Common myeloid progenitor, CD34-positive (primary cell): ENCODE measurements at places on chromosomes 5 and 9.

- H3K27ac ChIP-seq: no peak overlapping the region
- H3K4me1 ChIP-seq: no peaks in the 10 kb centered on the region
Observed at GRCh38 chr5:151298063-151298855, 5.3 kb downstream of the SLC36A3 start.

DNA sequence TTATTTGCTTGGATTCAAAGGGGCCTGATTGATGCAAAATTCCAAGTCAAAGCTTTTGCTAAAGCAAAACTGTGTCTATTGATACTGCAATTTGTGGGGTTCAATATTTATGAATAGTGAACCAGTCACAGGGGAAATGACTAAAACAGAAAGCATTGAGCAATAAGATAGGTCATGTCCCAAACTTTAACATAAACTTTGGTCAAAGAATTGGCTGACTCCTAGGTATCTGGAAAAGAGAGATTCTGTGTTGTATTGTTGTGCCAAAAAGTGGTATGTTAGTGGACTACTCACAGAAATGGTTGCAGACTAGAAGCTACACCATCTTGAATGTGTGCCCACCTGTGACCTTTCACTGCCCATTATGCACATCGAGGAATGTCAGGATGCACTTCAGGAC is 585.5 kb upstream of the RGMB start:
- no peak for DNase-seq
- no peak overlapping the region for H3K27ac ChIP-seq
- no peaks in the 10 kb centered on the region for H3K27me3 ChIP-seq

- H3K4me1 ChIP-seq: no peaks in the 10 kb centered on the region
- H3K4me3 ChIP-seq: no peak overlapping the region
- H3K27ac ChIP-seq: no peak overlapping the region
- DNase-seq: no peak
- no peaks in the 10 kb centered on the region for H3K27me3 ChIP-seq
- H3K36me3 ChIP-seq: no peaks in the 10 kb centered on the region
Observed at GRCh38 chr9:38295764-38296163, 96.7 kb upstream of the ALDH1B1 start.

- H3K27ac ChIP-seq: no peak overlapping the region
- no peaks in the 10 kb centered on the region for H3K4me1 ChIP-seq
- no peaks in the 10 kb centered on the region for H3K27me3 ChIP-seq
- no peak for DNase-seq
- H3K36me3 ChIP-seq: no peaks in the 10 kb centered on the region
Observed at GRCh38 chr5:6195711-6196358, 182.5 kb downstream of the MED10 start.

DNA sequence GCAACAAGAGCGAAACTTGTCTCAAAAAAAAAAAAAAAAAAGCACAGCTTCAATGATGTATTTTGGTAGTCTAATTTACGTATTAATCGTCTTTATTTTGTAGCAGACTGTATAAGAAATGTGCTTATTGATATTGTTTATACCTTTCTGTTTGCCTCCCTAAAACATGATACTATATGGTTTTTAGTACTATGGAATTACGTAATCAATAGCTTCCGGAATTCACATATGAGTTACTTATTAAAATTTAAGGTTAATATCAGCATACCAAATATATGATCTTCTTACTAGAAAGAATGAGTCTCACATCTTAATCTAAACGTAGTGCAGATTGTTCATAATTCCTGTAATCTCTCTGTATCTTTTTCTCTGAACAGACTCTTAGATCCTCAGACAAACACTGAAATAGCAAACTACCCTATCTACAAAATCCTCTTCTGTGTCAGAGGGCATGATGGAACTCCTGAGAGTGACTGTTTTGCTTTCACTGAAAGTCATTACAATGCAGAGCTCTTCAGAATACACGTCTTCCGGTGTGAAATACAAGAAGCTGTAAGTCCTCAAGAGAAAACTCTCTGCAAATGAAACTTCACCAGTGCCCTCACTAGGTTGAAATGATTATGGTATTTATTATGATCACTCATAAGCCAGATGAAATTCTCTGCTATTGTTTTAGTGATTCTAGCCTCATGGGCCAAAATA is 44.4 kb upstream of the GPR21 start:
- H3K4me3 ChIP-seq: no peak overlapping the region
- peaks cover 8% of the 10 kb centered on the region for H3K36me3 ChIP-seq
- no peaks in the 10 kb centered on the region for H3K27me3 ChIP-seq
- peak; percentile 70 for DNase-seq

DNA sequence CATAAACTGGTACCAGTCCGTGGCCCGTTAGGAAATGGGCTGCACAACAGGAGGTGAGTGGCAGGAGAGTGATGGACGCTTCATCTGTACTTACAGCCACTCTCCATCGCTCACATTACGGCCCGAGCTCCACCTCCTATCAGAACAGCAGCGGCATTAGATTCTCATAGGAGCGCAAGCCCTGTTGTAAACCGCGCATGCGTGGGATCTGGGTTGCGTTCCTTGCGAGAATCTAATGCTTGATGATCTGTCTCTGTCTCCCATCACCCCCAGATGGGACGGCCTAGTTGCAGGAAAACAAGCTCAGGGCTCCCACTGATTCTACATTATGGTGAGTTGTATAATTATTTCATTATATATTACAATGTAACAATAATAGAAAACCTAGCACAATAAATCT is 480.4 kb downstream of the CCDC171 start:
- H3K4me1 ChIP-seq: peaks cover 28% of the 10 kb centered on the region
- H3K27ac ChIP-seq: no peak overlapping the region
- no peak overlapping the region for H3K4me3 ChIP-seq
- DNase-seq: no peak
- no peaks in the 10 kb centered on the region for H3K36me3 ChIP-seq
- H3K27me3 ChIP-seq: no peaks in the 10 kb centered on the region

GRCh38 chr5:134114886-134115805 is 665 bp downstream of the TCF7 start:
- no peak for DNase-seq
- H3K4me1 ChIP-seq: peaks cover 23% of the 10 kb centered on the region
- H3K27ac ChIP-seq: no peak overlapping the region
- peak overlapping the region; percentile 48 for H3K4me3 ChIP-seq
- H3K27me3 ChIP-seq: peaks cover 67% of the 10 kb centered on the region
- H3K36me3 ChIP-seq: no peaks in the 10 kb centered on the region

DNA sequence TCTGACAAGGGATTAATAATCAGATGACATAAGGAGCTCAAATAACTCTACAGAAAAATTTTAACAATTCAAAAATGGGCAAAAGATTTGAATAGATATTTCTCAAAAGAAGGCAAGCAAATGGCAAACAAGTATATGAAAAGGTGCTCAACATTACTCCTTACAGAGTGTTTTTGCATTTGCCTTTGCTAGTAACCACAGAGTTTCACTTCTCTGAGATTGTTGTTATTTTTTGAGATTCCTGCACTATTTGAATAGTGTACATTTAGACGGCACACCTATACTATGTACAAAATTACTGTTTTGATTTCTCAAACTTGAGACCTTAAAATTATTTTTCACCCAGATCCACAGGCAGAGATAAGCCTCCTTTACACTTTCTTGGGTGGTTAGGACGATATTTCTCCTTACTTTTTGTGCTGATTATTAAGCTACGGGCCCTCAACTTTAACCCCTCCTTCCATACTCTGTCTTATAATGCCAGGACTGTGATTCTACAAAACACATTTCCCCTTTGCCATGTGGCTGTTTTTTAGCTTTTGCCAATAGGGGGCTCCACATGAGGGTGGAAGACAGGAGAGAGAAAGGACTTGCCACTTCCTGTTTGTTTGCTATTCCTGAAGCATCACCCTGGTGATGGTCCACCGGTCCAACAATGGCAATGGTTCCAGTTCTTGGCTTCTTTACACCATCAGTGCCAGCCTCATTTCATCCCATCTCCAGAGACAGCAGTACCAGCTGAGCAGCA is 65.0 kb upstream of the DAP start:
- H3K27me3 ChIP-seq: no peaks in the 10 kb centered on the region
- no peaks in the 10 kb centered on the region for H3K36me3 ChIP-seq
- H3K4me3 ChIP-seq: no peak overlapping the region
- DNase-seq: no peak
- peaks cover 5% of the 10 kb centered on the region for H3K4me1 ChIP-seq

- H3K27me3 ChIP-seq: peaks cover 75% of the 10 kb centered on the region
- H3K4me1 ChIP-seq: peaks cover 27% of the 10 kb centered on the region
- H3K36me3 ChIP-seq: no peaks in the 10 kb centered on the region
Observed at GRCh38 chr9:91949392-91949945, 559 bp downstream of the ROR2 start.

DNA sequence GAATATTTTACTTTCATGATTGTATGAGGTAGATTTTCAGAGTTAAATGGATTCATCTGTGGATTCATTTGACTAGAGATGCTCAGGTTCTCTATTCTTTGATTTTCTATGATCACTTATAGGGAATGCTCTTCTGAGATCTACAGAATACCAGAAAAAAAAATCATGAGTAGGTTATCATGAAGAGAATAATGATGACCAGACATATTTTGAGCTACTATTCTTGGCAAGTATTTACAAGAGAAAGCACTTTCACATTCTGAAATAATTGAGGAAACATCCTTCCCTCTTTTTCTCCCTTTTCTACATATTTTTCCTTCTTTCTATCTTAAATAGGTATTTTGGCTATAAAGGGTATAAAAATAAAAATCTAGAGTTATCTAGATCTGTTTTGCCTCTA is 543.0 kb upstream of the TUSC1 start:
- DNase-seq: no peak
- H3K27ac ChIP-seq: no peak overlapping the region
- no peak overlapping the region for H3K4me3 ChIP-seq
- no peaks in the 10 kb centered on the region for H3K27me3 ChIP-seq
- H3K36me3 ChIP-seq: no peaks in the 10 kb centered on the region
- no peaks in the 10 kb centered on the region for H3K4me1 ChIP-seq

DNA sequence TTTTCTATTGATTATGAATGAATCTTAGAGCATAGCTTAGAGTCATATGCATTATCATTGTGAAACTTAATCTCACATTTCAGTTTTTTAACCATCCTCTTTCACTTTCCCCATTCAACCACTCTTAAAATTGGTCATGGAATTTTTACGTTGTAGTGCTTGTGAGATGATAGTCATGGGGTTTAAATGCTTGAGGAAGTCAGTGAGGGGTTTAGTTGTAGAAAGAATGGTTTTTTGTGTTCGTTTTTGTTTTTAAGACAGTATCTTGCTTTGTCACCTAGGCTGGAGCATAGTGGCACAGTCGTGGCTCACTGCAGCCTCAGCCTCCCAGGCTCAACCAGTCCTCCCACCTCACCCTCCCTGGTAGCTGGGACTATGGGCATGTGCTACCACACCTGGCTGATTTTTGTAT is 19.6 kb downstream of the UGCG start:
- DNase-seq: no peak
- H3K4me3 ChIP-seq: no peak overlapping the region
- no peaks in the 10 kb centered on the region for H3K4me1 ChIP-seq

DNA sequence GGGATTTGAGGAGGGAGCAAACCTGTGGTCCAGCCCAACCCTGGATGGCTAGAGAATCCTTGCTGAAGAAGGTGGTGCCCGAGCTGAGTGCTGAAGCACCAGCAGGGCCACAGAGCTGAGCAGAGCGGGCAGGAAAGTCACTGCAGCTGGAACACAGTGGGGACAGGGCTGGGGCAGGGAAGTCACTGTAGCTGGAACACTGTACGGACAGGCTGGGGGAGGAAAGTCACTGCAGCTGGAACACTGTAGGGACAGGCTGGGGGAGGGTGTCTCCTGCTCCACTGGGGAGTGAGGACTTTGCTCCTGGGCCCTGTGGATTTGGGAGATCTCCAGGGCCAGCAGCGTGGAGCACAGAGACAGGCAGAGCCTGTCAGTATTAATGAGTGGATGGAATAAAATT is 9.0 kb upstream of the SUSD3 start:
- no peak for DNase-seq
- H3K27me3 ChIP-seq: no peaks in the 10 kb centered on the region
- no peak overlapping the region for H3K27ac ChIP-seq
- H3K4me1 ChIP-seq: peaks cover 6% of the 10 kb centered on the region
- no peaks in the 10 kb centered on the region for H3K36me3 ChIP-seq
- H3K4me3 ChIP-seq: no peak overlapping the region

- H3K27me3 ChIP-seq: no peaks in the 10 kb centered on the region
- no peak overlapping the region for H3K27ac ChIP-seq
- no peak overlapping the region for H3K4me3 ChIP-seq
Observed at GRCh38 chr9:105242557-105242956, 1.9 kb upstream of the SLC44A1 start.

GRCh38 chr9:35574578-35575122 is 30.4 kb upstream of the TESK1 start:
- H3K36me3 ChIP-seq: no peaks in the 10 kb centered on the region
- no peak overlapping the region for H3K4me3 ChIP-seq
- H3K27me3 ChIP-seq: no peaks in the 10 kb centered on the region
- H3K4me1 ChIP-seq: peaks cover 6% of the 10 kb centered on the region

DNA sequence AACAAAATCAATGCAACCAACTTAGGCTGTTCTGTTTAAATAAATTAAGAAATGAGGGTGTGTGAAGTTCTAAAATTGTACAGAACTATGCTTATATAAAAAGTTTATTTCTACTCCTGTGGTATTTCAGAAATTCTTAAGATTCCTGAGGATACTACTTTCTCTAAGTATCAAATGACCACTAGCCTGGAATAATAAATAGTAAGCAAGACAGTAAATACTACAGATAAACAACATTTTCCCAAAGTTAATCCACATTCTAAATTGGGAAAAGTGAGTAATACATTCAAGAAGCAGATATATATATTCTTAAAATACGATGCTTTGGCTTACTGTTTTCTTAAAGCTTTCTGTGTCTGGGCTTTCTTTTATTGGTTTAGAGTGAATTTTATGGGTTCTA is 29.5 kb downstream of the CCNH start:
- no peaks in the 10 kb centered on the region for H3K4me1 ChIP-seq
- no peaks in the 10 kb centered on the region for H3K27me3 ChIP-seq
- DNase-seq: no peak
- H3K4me3 ChIP-seq: no peak overlapping the region
- peak overlapping the region; percentile 18 for H3K27ac ChIP-seq
- H3K36me3 ChIP-seq: peaks cover 19% of the 10 kb centered on the region

- peaks cover 9% of the 10 kb centered on the region for H3K4me1 ChIP-seq
- no peak for DNase-seq
Observed at GRCh38 chr5:313265-313664, 8.2 kb upstream of the AHRR start.

- no peaks in the 10 kb centered on the region for H3K4me1 ChIP-seq
- no peak for DNase-seq
- no peaks in the 10 kb centered on the region for H3K36me3 ChIP-seq
- H3K27ac ChIP-seq: no peak overlapping the region
Observed at GRCh38 chr9:91873637-91874051, 76.4 kb downstream of the ROR2 start.
